AG09319 (cell line): ENCODE measurements at places on chromosomes 6 and 20.

GRCh38 chr6:21438237-21438985, 155.1 kb upstream of the SOX4 start:
- no peak for DNase-seq

DNA sequence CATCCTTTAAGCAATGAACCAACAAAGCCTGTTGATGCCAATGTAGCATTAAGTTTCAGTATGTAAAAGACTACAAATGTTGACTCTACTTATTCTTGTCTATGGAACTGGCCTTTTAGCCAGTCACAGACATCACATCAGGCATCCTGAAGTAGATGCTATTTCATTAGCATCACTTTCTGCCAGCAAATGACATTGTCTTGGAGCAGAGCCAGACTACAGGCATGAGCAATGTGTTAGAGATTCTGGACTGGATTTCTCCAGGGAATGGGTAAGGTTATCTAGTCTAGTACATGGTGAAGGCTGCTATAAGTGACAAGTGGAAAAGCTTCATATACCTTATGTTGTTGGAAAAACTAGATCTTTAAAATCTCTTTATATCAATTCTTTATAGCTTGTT, 142.9 kb downstream of the ADGRB3 start:
- no peak for DNase-seq

DNA sequence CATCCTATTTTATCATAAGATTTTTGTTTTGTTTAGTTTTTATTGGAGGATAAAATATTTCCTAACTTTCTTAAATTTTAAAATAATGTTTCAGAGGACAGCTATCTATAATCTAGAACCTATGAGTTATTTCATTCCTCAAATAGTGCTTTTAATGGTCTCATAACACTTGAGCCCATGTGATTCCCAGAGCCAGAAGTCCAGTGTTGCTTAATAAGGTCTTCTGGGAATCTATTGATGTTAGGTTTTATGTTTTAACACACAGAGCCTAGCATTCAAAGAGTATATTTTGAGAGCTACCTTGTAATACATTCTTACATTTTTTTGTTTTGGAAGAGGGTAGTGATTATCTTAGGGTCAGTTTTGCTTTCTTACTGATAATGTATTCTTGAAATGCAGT, 200.2 kb downstream of the CENPW start:
- DNase-seq, result no peak

GRCh38 chr6:107383705-107384104, 75.7 kb downstream of the PDSS2 start:
- no peak for DNase-seq

DNA sequence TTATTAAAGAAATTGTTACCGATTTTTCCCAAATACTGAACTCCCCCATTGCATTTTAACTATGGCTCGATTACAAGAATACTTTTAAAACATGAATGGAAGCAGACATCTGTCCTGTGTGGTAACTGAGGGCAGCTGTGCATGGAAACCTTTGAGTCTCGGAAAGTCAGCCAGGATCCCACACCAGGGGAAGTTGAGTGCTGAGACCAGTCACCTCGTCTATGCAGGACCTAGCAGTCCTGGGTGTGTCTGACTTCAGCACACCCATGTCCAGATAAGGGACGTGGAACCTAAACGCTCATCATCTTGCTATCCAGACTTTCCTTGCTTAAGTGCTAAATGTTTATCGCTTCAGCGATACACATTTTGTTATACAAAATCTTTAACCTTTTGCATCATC, 6.1 kb downstream of the RIN2 start:
- DNase-seq, result no peak

DNA sequence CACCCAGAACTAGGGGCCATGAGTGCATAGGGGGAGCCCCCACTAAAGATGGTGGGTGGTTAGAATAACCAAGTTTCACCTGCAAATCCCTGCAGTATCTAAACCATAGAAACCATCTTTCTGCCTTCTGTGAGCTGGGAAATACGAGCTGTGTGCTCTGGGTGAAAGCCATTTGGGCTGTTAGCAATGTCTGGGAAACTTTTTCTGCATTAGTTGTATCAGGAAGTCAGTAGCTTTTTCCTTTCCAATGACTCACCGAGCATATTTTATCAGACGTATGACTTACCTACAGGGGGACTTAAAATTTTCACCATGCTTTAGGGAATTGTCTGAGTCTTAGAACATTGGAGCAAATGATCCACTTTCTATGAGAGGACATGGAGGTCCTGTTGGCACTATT, 584.0 kb downstream of the QKI start:
- no peak for DNase-seq

DNA sequence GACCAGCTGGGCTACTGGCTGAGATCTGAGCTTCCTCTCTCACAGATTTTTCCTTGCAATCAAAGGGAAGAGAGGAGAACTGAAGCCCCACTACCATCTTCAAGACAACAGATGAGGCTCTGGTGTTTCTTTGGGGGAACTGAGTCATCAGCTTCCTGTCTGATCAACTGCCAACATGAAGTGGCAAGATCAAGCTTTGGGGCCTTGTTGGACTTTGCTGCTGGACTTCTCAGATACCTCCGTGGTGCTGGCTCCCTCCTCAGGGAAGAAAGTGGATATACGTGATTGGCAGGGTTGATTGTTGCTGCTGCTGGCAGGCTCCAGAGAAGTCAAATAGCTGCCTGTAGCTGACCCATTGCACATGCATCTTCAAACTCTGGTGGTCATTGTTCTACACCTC, 3.6 kb upstream of the TOX2 start:
- peak; percentile 59 for DNase-seq

GRCh38 chr6:28945349-28945748, 21.6 kb upstream of the TRIM27 start:
- DNase-seq, result no peak

DNA sequence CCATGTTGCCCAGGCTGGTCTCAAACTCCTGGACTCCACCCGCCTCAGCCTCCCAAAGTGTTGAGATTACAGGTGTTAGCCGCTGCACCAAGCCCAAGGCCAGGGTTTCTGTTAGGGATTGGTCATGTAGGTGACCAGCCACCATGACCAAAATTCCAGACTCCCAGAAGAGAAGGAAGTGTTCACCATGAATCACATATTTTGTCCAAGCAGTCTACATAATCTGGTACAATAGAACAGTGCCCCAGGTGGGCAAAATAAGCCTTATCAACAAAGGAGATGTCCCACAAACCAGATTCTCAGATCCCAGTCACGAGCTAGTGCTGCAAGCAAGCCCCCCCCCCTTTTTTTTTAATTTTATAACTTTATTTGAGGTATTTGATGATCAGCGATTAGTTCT, 20.0 kb downstream of the ZNF341 start:
- no peak for DNase-seq

GRCh38 chr6:85066266-85066665, 301.9 kb upstream of the TBX18 start:
- no peak for DNase-seq

GRCh38 chr20:35899064-35899463, 55.2 kb downstream of the SCAND1 start:
- no peak for DNase-seq

- DNase-seq, result no peak
Observed at GRCh38 chr20:42706759-42707158, 482.9 kb downstream of the PTPRT start.

DNA sequence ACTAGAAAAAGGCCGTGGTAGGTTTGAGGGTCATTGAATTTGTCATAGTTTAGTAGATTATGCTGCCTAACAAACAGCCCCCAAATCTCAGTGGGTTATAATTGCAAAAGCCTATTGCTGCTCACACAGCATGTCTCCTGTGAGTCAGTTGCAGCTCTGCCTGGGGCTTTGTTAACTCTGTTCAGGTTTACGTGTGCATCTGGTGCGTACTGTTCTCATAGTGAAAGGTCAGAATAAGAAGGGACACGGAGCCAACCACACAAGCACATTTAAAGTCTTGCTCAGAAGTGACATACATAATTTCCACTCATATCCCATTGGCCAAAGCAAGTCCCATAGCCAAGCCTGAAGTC, 48.1 kb upstream of the BMP2 start:
- DNase-seq, result no peak

GRCh38 chr6:158769234-158769770, 49.9 kb downstream of the EZR start:
- no peak for DNase-seq

DNA sequence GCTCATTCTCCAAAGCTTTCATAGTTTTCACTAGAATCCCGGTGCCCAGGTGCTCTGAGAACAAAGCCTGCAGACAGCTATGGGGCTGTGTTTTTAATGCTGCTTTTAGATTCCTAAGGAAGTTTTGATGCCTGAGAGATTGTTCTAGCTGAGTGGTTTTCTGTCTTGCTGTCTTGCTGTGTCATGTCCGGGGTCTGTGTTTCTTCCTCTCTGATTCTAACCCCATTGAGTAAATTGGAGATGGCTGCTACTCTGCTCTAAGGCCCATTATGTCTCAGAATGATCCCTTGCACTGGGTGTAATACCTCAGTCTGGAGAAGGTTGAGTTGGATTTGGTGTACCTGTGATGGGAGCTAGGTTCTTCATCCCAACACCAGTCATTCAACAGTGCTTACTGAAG, 63.4 kb downstream of the ARID1B start:
- DNase-seq, result no peak

DNA sequence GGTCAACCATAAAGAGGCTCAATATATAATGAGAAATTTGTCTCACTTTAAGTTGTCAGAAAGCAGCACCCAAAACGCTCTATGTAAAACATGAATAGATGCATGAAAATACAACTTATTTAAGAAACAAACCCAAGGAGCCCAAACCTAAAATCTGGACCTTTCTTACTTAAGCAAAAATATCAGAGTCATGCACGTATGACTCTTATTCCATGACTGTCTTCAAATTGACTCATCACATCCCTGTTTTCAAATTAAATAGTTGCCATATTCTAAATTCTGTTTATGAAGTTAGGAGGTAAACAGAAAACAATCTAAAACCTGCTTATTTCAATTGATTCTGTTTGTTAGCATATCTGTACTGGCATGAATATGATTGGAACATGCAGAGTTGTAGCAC, 42.1 kb downstream of the ANKRD6 start:
- no peak for DNase-seq

GRCh38 chr6:131976545-131977061, 25.4 kb upstream of the CCN2 start:
- no peak for DNase-seq

DNA sequence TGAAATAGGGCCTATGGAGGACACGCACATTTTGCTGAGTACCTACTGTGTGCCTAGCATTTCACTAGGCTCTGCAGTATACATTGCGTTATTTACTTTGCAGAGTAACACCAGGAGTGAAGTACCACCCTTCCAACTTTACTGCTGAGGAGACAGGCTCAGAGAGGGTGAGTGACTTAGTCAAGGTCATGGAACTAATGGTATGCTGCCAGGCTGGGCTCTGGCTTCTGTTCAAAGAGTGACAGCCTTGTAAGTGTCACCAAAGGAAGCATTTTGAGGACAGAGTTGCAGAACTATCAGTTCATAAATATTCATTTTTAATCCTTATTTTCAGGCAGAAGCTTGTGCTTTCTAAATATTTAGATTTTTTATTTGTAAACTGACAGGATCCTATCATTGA, 754.9 kb upstream of the CHD6 start:
- DNase-seq, result no peak

DNA sequence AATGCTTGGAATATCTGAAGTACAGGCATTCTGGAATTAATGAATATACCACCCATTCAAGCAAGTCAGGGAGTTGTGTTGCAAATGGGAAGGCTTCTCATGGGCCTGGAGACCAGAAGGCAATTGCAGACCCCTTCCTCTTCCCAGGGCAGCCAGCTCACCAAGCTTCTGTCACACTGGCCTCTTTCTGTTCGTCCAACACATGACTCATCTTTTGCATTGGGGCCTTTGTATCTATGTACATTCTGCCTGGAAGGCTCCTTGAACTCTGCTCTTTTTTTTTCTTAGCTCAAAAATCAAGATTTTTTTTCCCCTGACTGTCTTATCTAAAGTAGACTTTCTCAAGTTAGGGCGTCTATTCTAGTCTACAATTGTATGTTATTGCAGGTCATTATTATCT, 132.9 kb upstream of the MYLIP start:
- DNase-seq, result no peak

- DNase-seq, result no peak
Observed at GRCh38 chr6:113560908-113561307, 296.2 kb upstream of the MARCKS start.

- DNase-seq, result no peak
Observed at GRCh38 chr6:112502351-112503090, 155.4 kb downstream of the RFPL4B start.

DNA sequence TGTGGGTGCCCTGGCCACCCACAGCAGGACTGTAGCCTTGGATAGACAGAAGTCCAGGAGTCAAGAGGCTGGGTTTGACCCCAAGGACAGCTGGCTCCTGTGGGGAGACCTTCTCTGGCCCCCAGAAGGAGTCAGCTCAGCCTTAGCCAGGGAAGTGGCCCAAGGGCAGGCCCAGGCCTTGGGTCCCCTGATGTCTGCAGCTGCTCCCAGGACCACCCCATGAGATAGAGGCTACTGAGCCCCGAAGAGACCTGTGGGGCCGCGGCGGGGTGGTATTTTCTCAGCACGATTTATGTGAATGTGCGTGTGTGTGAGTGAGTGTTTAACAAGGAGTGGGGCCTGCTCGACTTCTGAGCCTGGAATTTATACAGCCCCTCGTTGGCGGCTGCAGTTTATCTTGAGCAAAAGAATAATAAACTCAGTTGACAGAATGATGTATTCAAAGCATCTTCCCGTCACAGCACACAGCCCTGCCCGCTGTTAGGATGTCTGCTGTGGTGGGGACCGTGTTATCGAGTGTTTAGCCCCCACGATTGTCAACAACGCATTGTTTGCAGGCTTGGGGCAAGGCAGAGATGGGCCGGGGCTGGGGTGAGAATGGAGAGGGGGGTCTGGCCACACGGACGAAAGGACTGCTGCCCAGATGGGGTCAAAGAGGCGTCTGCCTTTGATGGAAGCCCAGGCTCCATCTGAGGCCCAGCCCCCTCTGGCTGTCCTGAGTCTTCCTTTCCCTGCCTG, 163.3 kb downstream of the VEGFA start:
- no peak for DNase-seq

DNA sequence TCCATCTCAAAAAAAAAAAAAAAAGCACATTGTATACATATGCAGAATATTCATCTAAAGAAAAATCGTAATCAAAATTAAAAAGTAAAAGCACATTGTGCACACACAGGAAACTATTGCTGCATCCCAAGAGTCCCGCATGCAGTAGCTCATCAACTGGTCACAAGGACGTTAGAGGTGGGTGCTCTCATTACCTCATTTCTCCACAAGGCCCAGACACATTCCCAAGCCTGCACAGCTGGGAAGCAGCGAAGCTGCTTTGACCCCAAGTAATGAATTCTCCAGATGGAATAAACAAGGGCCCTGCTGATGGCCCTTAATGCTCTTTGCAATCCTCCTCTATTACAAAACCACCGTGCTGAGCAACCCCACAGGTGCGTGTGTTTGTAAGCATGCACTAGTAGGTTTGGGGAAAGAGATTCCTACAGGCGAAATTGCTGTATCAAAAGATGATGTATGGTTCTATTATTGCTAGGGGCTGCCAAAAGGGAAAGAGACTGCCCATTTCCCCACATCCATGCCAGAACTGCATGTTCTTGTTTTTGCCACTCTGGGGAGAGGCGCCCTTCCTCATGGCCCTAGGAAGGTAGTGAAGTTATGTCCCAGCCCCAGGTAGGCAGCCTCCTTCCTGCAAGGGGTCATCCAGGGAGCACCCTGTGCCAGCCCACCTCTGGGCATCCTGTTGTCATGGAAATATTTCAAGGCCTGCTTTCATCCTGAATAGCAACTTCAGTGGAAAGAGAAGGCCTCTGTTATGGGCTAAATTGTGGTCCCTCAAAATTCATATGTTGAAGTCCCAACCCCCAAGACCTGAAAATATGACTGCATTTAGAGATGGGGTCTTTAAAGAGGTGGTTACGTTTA, 34.6 kb upstream of the PTGIS start:
- no peak for DNase-seq

- DNase-seq, result no peak
Observed at GRCh38 chr6:163900570-163900969, 486.1 kb downstream of the QKI start.

- DNase-seq, result no peak
Observed at GRCh38 chr6:4066029-4066755, 12.7 kb downstream of the FAM217A start.
